ENCODE measurements at places on chromosomes 13 and 19.

DNA sequence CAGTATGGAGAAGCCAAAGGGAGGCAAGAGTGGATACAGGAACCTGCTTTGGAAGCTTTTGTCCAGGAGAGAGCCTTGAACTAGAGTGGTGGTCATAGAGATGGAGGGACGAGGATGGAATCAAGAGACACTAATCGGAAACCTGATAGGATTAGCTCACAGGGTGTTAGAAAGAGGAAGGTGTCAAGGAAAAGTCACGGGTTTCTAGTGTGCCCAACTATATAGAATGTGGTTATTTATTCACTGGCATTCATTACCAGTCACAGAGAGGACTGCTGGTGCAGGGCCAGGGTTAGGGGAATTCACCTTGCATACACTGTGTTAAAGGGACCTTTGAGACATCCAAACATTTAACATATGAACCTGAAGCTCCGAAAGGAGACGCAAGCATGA, 43.4 kb upstream of the URAD start:
- H3K4me3 ChIP-seq, result no peak overlapping the region
- peaks cover 9% of the 10 kb centered on the region for H3K27me3 ChIP-seq
- no peak overlapping the region for H3K27ac ChIP-seq
- H3K4me1 ChIP-seq, result peaks cover 7% of the 10 kb centered on the region

- peaks cover 7% of the 10 kb centered on the region for H3K4me1 ChIP-seq
- H3K4me3 ChIP-seq, result no peak overlapping the region
- peaks cover 17% of the 10 kb centered on the region for H3K36me3 ChIP-seq
- DNase-seq, result no peak
- H3K27ac ChIP-seq, result no peak overlapping the region
These were observed 10.9 kb downstream of the RFX1 start for GRCh38 chr19:13995017-13995728.

GRCh38 chr19:7993560-7993959, 11.9 kb downstream of the ELAVL1 start:
- no peak overlapping the region for H3K27ac ChIP-seq
- H3K4me3 ChIP-seq, result no peak overlapping the region
- H3K36me3 ChIP-seq, result peaks cover 8% of the 10 kb centered on the region
- H3K27me3 ChIP-seq, result no peaks in the 10 kb centered on the region

GRCh38 chr13:32726374-32727037, 140.3 kb downstream of the PDS5B start:
- H3K27me3 ChIP-seq, result no peaks in the 10 kb centered on the region
- no peak for DNase-seq

- peaks cover 3% of the 10 kb centered on the region for H3K27me3 ChIP-seq
- peaks cover 16% of the 10 kb centered on the region for H3K4me1 ChIP-seq
- DNase-seq, result no peak
These were observed 6.3 kb downstream of the CILP2 start for GRCh38 chr19:19544257-19544953.

DNA sequence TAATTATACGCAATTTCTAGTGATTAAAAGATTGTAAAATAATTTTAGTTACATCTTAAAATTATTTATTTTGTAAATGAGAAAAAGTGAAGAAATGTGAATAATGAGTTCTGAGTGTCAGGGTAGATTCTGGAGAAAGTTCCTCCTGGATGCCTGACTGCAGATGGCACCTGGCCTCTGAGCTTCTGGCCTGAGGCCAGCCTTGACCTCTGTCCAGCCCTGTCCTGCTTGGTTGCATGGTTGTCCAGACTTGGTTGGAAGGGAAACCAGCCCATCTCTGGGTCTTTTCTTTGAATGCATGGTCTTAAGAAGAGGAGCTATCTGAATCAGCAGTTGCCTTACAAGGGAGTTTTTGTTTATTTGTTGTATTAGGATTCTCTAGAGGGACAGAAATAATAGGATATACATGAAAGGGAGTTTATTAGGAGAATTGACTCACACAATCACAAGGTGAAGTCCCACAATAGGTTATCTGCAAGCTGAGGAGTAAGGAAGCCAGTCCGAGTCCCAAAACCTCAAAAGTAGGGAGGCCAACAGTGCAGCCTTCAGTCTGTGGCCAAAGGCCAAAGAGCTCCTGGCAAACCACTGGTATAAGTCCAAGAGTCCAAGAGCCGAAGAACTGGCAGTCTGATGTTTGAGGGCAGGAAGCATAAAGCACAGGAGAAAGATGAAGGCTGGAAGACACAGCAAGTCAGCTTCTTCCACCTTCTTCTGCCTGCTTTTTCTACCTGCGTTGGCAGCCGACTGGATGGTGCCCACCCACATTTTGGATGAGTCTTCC, 385.8 kb downstream of the ZNF536 start:
- no peaks in the 10 kb centered on the region for H3K36me3 ChIP-seq
- DNase-seq, result no peak
- no peak overlapping the region for H3K27ac ChIP-seq
- peaks cover 2% of the 10 kb centered on the region for H3K27me3 ChIP-seq

DNA sequence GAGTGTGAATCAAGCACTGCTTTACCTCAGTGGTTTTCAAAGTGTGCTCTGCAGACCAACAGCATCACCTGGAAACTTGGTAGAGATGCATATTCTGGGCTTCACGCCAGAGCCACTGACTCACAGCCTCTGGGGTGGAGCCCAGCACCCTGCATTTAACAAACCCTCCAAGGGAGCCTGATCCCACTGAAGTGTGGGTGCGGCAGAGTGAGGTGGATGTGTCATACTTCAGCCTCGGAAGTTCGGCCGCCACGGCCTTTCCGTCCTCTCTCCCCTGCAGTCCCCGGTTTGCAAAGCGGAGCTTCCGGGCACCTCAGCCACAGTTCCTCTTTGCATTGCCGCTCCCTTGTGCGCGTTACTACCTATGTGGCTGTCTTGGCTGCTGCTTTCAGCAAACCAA, 33.3 kb upstream of the MICU2 start:
- no peak overlapping the region for H3K4me3 ChIP-seq
- no peaks in the 10 kb centered on the region for H3K4me1 ChIP-seq
- no peaks in the 10 kb centered on the region for H3K36me3 ChIP-seq

DNA sequence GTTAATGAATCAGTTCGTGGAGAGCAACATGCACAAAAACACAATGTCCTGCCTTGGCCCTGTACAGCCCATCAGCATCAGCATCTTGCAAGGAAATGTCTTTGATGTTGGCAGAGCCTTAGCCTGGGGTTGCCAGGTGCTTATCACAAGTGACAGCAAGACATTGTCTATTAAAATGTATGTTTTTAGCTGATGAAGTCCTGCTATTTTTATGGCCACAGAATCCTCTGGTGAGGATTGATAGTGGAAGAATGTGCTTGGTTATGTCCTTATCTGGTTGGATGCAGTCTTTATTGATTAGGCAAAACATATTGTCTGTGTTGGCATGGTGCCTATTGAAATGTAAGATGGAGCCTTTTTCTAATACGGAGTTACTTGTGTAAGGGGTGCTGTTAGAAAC, 1427.0 kb upstream of the MIR17HG start:
- H3K4me3 ChIP-seq, result no peak overlapping the region
- no peak overlapping the region for H3K27ac ChIP-seq
- no peak for DNase-seq
- no peaks in the 10 kb centered on the region for H3K36me3 ChIP-seq
- H3K4me1 ChIP-seq, result no peaks in the 10 kb centered on the region

GRCh38 chr19:30049846-30050667, 108.0 kb downstream of the URI1 start:
- no peak for DNase-seq
- no peaks in the 10 kb centered on the region for H3K36me3 ChIP-seq
- H3K4me3 ChIP-seq, result no peak overlapping the region
- no peak overlapping the region for H3K27ac ChIP-seq
- H3K27me3 ChIP-seq, result no peaks in the 10 kb centered on the region

DNA sequence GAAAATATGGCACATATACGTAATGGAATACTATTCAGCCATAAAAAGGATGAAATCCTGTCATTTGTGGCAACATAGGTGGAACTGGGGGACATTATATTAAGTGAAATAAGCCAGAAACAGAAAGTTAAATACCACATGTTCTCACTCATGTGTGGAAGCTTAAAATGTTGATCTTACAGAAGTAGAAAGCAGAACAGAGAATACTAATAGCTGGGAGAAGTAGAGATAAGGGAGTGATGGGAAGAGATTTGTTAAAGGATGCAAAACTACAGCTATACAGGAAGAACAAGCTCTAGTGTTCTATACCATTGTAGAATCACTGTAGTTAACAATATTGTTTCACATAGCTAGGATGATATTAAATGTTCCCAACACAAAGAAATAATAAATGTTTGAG, 68.1 kb downstream of the RUBCNL start:
- H3K27ac ChIP-seq, result no peak overlapping the region
- no peak overlapping the region for H3K4me3 ChIP-seq
- H3K4me1 ChIP-seq, result peaks cover 50% of the 10 kb centered on the region
- peaks cover 22% of the 10 kb centered on the region for H3K36me3 ChIP-seq
- H3K27me3 ChIP-seq, result no peaks in the 10 kb centered on the region

DNA sequence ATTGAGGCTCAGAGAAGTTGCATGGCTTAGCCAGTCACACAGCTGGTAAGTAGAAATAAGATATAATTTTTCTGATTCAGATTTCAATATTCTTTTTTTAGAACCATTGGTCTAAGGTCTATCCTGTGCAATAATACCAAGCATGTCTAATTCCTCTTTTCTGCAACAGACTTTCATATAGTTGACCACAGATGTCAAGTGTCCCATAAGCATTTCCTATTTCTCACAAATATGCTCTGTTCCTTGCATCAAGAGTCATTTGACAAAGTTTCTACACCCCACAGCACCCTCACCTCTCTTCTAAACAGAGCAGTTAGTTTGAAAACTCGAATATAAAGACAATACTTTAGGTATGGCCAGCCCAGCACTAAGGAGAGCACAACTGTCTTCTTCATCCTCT, 26.8 kb upstream of the SACS start:
- peaks cover 1% of the 10 kb centered on the region for H3K4me1 ChIP-seq
- H3K36me3 ChIP-seq, result no peaks in the 10 kb centered on the region
- no peak overlapping the region for H3K27ac ChIP-seq
- no peaks in the 10 kb centered on the region for H3K27me3 ChIP-seq
- no peak for DNase-seq

GRCh38 chr13:39603424-39603947, 493 bp upstream of the LHFPL6 start:
- peak overlapping the region; percentile 64 for H3K4me3 ChIP-seq
- H3K36me3 ChIP-seq, result no peaks in the 10 kb centered on the region
- DNase-seq, result no peak
- peaks cover 11% of the 10 kb centered on the region for H3K4me1 ChIP-seq
- no peak overlapping the region for H3K27ac ChIP-seq

GRCh38 chr13:40221460-40222201, 444.8 kb downstream of the FOXO1 start:
- no peaks in the 10 kb centered on the region for H3K27me3 ChIP-seq
- peak; percentile 80 for DNase-seq
- H3K4me3 ChIP-seq, result peak overlapping the region; percentile 25
- peaks cover 69% of the 10 kb centered on the region for H3K4me1 ChIP-seq
- H3K27ac ChIP-seq, result peak overlapping the region; percentile 92
